ENCODE measurements at places on chromosomes 5 and 9. TPM values are rescaled to one million over a fixed set of nuclear protein-coding genes. Genes with fewer than 3 reads are reported as not detected.

DNA sequence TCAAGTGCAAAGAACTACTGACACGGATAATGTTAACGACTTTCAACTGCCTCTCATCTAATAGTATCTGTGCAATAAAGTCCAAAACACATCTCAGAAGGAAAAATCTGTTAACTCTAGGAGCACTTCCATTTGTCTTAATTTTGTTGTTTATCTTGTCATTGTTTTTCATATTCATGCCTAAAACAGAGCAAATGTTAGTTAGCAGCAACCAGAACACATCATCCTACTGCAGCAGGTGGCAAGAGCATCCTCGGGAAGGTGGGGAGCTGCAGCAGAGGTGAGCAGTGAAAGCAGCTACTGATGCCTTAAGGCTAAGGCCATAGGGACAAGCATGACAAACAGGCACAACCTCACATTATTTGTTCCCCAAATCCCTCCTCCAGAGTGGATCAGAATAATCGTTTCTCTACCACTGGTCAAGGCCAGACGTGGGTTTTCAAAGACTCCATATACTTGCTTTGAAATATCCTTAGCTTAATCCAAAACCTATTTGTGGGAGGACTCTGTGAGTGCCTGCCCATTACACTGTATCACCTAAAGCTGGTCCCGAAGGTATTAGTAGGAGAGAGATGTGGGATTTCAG is 1.0 kb downstream of the HMGCS1 start:
- DNase-seq, result no peak

DNA sequence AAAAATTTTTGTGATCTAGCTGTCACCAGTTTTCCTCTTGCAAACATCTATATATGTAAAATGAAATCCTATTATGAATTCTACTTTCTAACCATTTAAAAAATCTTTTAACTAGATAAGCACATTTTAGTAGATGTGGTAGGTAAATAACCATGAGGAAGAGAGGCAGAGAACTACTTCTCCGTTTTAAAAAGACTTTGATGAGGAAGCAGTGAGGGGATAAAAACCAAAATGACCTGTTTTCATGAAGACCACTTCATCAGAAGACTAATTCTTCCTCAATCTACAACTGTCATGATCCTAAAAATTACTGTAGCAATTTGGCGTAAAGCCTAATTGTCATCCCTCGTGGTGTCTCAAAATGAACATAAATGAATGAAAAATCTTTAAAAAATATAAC is 15.7 kb upstream of the ERBIN start:
- DNase-seq, result no peak

DNA sequence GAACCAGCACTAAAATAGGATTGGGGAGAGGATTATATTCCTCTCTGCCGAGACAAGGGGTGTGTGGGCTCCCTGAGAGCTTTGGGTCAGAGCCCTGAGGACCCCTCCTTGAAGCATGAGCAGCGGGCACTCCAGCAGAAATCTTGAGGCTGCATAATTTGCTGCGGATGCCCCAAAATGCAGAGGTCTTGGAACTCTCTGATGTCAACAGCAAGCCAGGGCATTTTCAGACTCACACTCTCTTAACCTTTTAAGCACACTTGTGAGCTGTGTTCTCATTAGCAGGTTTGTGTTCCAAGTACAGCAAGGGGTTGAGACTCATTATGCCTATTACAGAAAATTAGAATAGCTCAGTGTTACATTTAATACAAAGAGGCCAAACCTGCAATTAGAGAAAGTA is 513.0 kb upstream of the ADAMTS16 start:
- no peak for DNase-seq

DNA sequence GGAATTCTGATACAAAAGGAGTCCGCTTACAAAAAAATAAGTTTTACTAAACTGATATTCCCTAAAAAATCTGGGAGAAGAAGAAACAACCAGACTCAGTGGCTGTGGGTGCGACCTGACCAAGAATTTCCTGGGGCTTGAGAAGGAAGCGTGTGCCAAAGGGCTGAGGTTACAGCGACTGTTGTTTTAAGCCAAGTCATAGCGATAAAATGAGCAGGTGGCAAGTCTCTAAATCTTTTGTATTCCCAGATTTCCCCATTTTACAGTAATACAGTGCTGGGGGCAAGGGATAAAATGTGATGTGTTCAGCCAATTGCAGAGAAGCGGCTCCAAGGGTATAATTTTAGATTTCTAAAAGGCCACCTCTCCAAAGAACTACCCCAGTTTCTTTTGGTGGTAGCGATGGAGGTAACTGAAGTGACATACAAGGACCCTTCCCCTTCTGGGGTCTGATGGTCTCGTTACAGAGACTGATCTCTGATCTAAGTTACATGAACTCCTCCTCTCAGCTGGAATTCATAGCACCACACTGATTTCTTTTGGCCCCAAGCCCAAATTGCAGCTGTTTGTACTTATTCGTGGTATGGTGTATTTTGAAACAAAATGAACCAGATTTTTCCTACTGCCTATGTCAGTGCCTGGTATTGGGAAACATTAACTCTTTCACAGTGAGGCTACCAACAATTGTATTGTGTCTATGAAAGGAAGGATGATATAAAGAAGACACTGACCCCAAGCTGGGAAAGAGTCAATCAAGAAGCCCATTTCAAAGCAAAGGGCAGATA is 41.6 kb downstream of the LPAR1 start:
- no peak for DNase-seq

DNA sequence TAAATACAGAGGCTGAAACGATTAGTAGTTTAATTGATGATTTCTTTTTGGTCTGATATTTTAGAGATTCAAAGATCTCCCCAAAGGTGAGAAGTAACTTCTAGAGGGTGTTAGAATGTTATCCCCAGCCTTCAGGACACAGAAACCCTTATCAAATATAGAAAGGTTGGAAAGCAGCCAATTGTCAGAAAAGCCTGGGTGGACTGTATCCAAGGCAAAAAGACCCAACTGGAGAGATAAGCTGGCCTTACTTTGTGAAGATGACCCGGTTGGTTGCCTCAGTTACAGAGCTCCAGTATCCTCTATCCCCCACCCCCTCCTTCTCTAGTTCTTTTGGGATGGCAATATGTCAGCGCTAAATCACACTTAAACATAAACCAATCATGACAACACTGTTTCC is 75.7 kb downstream of the GCNT4 start:
- DNase-seq, result no peak

GRCh38 chr9:38084556-38084880 is 15.5 kb upstream of the SHB start:
- no peak for DNase-seq

GRCh38 chr5:82347201-82347865 is 69.2 kb upstream of the RPS23 start:
- no peak for DNase-seq

- DNase-seq, result no peak
Observed at GRCh38 chr9:133569891-133570690, 35.6 kb downstream of the ADAMTSL2 start.

ALDH1A1 gene
- total RNA-seq, result not detected

DNA sequence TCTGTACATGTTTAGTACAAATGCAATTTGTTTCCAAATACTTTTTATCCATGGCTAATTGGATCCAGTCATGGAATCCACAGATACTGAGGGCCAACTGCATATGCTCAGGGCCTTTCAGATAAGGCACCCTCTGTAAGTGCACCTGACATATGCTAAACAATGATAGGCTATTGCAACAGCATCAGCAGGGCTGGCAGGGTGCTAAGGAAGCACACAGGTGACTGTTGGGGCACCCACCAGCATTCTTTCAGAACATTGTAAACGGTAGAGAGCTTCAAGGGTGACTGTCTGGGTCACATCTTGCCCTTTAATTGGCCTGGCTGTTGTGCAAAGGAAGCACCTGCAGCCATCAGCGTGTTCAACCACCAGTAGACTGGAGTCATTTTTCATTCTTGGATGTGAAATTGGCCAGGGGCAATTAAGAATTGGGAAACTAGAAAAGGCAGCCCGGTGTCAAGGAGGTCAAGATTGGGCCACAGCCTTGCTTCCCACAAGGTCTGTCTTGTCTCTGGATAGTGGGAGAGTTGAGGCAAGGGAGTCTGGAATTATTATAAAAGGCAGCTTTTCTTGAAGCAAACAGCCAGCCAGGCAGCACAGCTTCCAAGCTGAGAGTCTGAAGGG is 129.3 kb upstream of the RAI14 start:
- no peak for DNase-seq

FCN2 gene
- total RNA-seq, result not detected

PCDHB7 gene
- total RNA-seq, result not detected

DNA sequence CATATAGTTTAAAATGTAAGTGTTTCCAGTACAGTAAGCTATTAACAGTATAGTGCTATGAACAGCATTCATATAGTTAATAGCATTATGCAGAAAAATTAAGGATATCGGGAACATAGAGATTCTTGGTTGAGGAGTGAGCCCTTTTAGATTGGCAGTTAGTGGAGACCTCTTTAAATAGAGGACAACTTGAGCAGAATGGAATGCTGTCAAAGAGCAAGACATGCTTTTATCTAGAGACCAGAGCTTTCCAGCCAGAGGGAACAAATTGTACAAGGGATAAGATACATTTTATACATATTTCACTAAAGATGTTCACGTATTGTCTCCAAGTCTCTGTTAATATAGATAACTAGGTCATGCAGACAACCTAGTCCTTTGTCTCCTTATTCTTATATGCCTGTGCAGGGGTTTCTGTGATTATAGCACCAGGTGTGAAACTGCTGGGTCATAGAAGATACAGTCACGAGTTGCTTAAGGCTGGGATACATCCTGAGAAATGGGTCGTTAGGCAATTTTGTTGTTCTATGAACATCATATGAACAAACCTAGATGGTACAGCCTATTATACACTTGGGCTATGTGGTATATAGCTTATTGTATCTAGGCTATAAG is 6.0 kb downstream of the IPO11 start:
- DNase-seq, result no peak

DNA sequence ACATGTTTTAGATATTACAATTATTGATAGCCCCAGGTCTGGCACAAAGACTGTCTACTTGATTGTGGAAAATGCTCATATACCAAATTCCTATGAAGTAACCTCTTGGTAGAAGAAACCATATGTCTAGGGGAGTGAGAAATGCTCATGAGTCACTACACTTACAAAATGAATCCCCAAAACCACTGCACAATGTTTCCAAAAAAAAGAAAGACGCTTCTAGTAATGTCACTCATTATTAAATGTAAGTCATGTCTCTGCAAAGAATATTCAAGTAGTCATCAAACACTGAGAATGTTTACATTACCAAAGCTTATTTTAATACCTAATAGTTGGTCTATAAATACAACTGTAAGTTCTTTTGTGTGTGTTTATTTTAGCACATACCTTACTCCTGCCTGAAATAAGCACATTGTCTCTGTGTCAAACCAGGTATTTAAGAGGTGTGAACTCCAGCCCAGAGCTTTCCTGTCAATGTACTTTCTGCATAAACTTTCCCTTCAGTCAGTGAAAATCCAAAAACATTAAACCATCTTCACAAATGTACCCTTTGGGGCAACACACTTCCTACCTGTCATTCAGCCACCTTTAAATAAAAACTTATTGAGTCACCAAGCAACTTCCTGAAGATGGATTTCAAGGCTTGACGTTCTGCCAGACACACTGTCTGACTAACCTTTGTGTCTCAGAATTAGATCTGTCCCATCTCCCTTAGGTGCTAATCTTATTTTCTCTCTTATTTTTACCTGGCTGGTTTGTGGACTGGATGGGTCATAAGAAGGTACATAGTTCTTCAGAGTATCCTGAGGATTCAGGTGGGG is 194.0 kb downstream of the NFIB start:
- no peak for DNase-seq

DNA sequence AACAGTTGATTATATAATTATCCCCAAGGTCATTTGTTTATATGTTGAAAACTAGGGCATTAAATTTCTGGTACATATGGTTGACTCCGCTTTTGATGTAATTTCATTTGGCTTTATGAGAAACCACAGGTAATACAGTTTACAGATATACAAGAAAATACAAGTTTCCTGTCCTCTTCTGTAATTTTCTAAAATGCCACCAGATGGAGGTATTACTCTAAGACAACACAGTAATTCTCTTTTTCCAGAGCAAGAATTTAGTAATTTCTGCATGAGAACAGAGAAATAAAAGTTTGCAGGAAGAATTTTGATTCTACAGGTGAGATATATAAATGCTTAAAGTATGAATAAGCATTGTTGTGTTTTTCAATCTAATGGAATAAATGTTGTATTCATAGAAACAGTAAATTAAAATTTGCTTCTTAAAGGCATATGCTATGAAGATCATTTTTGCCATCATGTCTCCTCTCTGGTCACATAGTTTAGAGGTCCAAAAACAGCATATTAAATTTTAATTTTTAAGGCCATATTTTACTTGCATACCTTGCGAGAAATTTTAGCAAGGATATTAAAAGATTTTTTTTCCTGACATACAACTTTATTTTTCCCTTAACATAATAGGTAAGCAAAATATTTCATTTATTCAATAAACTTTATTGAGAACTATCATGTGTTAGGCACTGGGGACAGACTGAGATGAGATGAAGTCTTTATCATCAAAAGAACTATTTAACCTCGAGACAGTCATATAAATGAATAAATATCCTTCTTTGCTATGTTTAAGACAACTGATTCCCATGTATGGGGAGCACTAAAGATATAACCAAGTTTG is 22.7 kb downstream of the CHD1 start:
- DNase-seq, result no peak

- peak; percentile 68 for DNase-seq
Observed at GRCh38 chr5:133868946-133869518, 99.4 kb downstream of the C5orf15 start.

- DNase-seq, result no peak
Observed at GRCh38 chr5:60365001-60365400, 335.0 kb downstream of the DEPDC1B start.

All from activated T-helper 2 cell treated with anti-CD3 and anti-CD28 coated beads, Interferon-gamma antibody, Interleukin-2, Interleukin-4, amounts not matched to agents 10 μg/mL and 5 μg/mL and 100 μg/mL, durations not matched to agents 14 hours and 24 hours and 36 hours (primary cell).